ENCODE measurements at places on chromosomes 12 and 14. TPM values are rescaled to one million over a fixed set of nuclear protein-coding genes. Genes with fewer than 3 reads are reported as not detected.

The TPH2 gene
- total RNA-seq: not detected

The PPP4R4 gene
- total RNA-seq: 11.7 TPM

The RNU7-1 gene
- not detected for total RNA-seq

The ATP5MC2 gene
- 255 TPM for total RNA-seq

The NID2 gene
- 8.0 TPM for total RNA-seq

The RASSF3 gene
- total RNA-seq: 87.8 TPM

DNA sequence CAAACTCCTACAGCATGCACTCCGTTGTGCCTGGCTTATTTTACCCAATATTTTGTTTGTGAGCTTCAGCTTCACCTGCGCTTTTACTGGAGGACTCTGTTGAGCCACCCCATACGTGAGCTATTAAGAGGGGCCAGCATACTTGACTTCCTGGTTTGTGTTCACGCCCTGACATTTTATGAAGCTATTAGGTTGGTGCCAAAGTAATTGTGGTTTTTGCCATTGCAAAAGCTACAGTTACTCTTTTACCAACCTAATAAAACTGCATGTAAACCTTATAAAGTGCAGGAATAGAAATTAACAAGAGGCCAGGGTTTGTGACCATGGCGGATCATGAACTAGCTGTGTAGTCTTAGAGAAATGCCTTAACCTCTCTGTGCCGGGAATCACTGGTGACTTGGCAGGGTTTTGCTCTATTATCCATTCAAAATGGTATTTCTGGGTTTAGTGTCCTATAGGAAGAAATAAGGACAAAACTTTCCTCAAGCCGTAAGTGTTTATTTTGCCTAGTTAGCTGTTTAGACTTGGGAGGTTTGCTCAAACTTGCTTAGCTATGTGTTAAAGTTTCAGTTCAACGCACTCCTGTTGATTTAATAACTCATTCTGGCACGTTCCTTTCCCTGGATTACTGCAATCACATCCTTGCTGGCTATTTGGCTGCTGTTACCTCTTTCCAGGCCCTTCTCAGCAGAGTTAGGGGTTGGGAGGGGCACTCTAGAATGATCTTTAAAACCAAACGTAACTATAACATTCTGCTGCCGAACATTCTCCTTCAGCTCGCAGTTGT lies 1027.6 kb downstream of the BCL11B start:
- H3K36me3 ChIP-seq: no peaks in the 10 kb centered on the region
- no peaks in the 10 kb centered on the region for H3K4me1 ChIP-seq
- no peak overlapping the region for H3K4me3 ChIP-seq
- DNase-seq: peak; percentile 13
- no peak overlapping the region for H3K27ac ChIP-seq
- no peaks in the 10 kb centered on the region for H3K27me3 ChIP-seq

- peaks cover 38% of the 10 kb centered on the region for H3K4me1 ChIP-seq
- no peaks in the 10 kb centered on the region for H3K36me3 ChIP-seq
- no peak within 1 kb of the TSS for H3K4me3 ChIP-seq
- H3K27me3 ChIP-seq: no peaks in the 10 kb centered on the region
- H3K27ac ChIP-seq: no peak within 1 kb of the TSS
Observed at GRCh38 chr12:54364413-54364812, at the start of gene GPR84. TSS of gene GPR84 (minus strand) at chr12:54364486. CDS start at chr12:54363851, 635 bp downstream.

GRCh38 chr12:42609605-42610004 lies 20.1 kb upstream of the PRICKLE1 start:
- H3K36me3 ChIP-seq: no peaks in the 10 kb centered on the region
- H3K4me3 ChIP-seq: no peak overlapping the region
- H3K4me1 ChIP-seq: no peaks in the 10 kb centered on the region
- no peak for DNase-seq
- no peak overlapping the region for H3K27ac ChIP-seq

- no peak overlapping the region for H3K27ac ChIP-seq
- H3K4me1 ChIP-seq: no peaks in the 10 kb centered on the region
- no peaks in the 10 kb centered on the region for H3K36me3 ChIP-seq
Observed at GRCh38 chr12:64560396-64561301, 49.6 kb upstream of the RASSF3 start.

DNA sequence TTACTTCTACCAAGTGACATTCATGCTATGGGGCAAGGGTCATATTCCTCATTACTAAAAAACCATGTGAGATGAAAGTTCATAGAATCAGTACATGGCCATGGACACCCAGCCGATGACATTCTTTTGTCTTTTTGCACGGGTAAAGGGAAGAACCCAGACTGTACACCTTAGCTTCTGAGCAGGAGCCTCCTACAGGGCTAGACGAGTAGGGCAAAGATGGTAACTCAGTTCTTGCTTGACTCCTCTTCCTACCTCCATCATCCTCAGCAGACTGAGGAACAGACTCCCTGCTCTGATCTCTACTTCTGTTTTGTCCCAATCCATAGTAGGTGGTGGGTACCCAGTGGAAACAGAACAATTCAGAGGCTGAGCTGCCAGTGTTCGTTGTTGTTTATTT lies 281.3 kb downstream of the NPAS3 start:
- no peak for DNase-seq
- H3K4me1 ChIP-seq: no peaks in the 10 kb centered on the region
- no peaks in the 10 kb centered on the region for H3K27me3 ChIP-seq
- no peak overlapping the region for H3K4me3 ChIP-seq
- H3K36me3 ChIP-seq: no peaks in the 10 kb centered on the region

GRCh38 chr14:100732766-100733100 lies 6.0 kb downstream of the DLK1 start:
- no peaks in the 10 kb centered on the region for H3K4me1 ChIP-seq
- H3K27ac ChIP-seq: no peak overlapping the region
- H3K36me3 ChIP-seq: no peaks in the 10 kb centered on the region
- no peak for DNase-seq
- peaks cover 19% of the 10 kb centered on the region for H3K27me3 ChIP-seq

- DNase-seq: no peak
- peaks cover 78% of the 10 kb centered on the region for H3K36me3 ChIP-seq
- H3K27me3 ChIP-seq: no peaks in the 10 kb centered on the region
- no peak overlapping the region for H3K27ac ChIP-seq
- H3K4me3 ChIP-seq: no peak overlapping the region
Observed at GRCh38 chr12:104994336-104994735, 8.2 kb downstream of the NOPCHAP1 start.

- H3K4me3 ChIP-seq: no peak overlapping the region
- H3K27me3 ChIP-seq: no peaks in the 10 kb centered on the region
- H3K36me3 ChIP-seq: no peaks in the 10 kb centered on the region
- no peak for DNase-seq
- no peaks in the 10 kb centered on the region for H3K4me1 ChIP-seq
Observed at GRCh38 chr12:81329085-81329484, 251.2 kb downstream of the ACSS3 start.

DNA sequence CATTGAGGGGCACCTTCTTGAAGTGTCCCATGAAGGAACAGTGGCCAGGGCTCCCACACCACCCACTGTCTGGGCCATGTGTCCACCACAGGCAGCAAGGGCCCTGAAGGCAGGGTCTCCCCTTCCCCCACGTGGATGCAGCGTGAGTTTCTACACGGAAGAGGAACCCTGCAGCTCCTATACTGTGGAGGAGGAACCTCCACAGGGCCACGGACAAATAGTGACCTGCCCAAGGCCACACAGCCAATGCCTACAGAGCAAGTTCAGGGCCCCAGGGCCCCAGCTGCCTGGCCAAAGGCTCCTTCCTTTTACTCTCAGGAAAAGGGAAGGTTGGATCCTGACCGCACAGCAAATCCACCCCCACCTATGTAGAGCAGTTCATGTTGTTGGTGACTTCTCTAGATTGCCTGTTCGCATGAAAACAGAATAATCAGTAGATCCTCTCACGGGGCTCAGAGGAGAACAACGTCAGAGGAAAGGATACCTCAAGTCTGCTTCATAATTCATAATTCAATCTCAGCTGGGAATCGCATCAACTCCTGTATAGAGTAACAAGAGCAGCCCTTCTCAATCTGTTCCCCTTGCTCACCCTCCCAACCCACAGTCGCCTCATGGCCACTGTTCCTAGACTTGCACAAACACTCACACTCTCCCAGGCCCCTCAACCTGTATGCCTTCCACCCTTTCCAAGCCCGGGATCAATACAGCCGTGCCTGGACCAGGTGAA lies 11.1 kb upstream of the KRT73 start:
- no peak overlapping the region for H3K27ac ChIP-seq
- H3K36me3 ChIP-seq: no peaks in the 10 kb centered on the region
- DNase-seq: no peak

All from stomach (tissue), 19 donors.